ENCODE measurements at places on chromosomes 5 and 9.
A peak's percentile ranks its signal among the peaks of the same experiment; 100 is the strongest.

GRCh38 chr5:147098233-147098790, 136.5 kb upstream of the STK32A start:
- no peak for DNase-seq

DNA sequence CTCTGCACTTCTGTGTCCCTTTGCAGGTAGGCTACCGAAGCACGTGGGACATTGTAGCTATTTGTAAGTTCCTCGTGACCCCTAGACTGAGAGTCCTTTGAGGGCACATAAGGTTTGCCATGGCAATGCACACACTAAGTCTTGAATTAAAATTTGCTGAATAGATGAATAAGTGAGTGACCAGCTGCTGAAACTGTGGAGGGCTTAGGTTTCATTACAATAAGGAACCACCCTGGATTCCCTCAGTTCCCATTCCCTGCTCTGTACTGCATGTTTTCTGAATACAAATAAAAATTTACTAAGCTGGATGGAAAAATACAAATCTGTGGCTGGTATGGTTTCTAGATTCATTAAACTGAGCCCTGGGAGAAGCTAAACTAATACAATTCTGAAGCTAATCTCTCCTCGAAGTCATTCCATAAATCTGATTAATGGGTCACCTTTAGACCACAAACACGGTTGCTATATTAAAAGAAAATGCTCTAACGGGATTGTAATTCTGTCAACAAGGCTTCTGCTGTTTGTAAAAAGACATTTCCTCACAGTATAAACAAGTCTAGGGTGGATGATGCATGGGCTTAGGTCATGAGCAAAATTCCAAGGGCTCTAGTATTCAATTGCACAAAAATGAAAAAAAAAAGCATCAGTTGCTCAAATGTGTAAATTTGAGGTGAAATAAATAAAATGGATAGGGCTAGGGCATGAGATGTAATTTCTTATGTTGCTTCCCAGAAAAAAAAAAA, 172.3 kb downstream of the ATP10B start:
- no peak for DNase-seq

DNA sequence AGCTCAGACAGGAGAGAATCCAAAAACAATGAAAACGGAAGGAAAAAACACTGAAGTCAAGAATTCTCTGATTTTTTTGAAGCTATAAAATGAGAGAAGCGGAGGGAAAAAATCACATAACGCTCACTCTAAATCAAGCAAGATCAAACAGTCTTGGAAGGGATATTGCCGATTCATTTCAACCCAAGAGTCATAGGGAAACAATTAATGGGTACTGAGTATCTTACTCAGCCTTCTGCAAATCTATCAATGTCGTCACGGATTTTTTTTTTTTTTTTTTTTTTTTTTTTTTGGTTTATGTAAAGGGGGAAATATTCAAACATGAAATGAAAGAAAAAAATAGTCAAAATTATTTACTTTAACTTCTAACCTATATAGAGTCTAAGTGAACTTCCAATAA, 9.5 kb downstream of the MEF2C start:
- DNase-seq = no peak

DNA sequence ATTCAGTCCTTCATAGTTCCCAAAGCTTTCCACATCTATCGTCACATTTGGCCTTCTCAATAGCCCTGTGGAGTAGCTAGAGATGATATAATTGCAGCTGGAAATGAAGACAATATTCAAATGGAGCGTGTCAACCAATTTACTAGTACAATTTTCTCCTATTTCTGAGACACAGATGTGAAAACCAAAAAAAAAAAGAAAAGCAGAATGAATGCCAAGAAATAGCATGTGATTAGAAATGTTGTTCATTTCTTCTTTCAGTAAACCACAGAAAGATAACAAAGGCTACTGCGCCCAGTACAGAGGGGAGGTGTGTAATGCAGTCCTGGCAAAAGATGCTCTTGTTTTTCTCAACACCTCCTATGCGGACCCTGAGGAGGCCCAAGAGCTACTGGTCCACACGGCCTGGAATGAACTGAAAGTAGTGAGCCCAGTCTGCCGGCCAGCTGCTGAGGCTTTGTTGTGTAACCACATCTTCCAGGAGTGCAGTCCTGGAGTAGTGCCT, 99.0 kb downstream of the MUSK start:
- DNase-seq = peak; percentile 71

GRCh38 chr9:117290306-117290840, 124.5 kb downstream of the ASTN2 start:
- DNase-seq = no peak

GRCh38 chr9:125532412-125532811, 174.6 kb downstream of the MAPKAP1 start:
- DNase-seq = no peak

DNA sequence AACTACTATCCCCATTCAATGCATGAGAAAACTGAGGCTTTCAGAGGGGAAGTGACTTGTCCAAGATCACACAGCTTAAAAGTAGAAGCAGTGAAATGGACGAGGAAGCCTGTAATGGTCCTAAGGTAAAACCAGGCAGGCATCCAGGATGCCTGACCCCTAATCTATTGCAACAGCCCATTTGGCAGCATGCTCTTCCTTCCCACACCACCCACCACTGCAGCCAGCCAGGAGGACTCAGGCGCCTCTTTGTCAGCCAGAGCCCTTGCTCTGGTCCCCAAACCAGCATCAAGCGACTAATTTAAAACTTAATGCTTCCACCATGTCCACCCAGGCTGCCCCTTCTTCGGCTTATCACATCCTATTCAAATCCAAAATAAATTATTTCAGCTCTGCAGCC, 541.6 kb downstream of the CDK5RAP2 start:
- DNase-seq = no peak

DNA sequence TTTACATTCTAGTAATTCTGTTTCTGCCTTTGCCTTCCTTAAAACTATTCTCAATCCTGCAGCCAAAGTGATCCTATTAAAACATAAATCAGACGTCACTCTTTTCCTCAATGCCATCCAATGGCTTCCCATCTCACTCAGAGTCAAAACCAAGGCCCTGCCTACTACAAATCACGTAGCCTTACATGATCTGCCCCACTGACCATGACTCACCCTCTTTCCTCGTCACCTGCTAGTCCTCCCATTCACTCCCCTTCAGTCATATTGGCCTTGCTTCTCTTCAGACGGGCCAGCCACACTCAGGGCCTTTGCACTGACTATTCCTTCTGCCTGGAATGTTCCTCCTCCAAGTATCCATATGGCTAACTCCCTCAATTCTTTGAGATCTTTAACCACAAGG, 39.0 kb upstream of the DMXL1 start:
- DNase-seq = no peak

DNA sequence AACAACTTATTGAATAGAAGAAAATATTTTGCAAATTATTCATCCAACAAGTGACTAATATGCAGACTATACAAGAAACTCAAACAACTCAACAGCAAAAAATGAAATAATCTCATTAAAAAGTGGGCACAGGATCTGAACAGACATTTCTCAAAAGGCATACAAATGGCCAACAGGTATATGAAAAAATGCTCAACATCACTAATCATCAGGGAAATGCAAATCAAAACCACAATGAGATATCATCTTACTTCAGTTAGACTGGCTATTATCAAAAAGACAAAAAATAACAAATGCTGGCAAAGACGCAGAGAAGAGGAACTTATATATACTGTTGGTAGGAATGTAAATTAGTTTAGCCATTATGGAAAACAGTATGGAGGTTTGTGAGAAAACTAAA, 1.8 kb upstream of the AMACR start:
- DNase-seq = no peak

GRCh38 chr9:107940616-107941595, 451.3 kb upstream of the KLF4 start:
- DNase-seq = no peak

- DNase-seq = no peak
Observed at GRCh38 chr9:137610944-137611343, 5.5 kb downstream of the ARRDC1 start.

DNA sequence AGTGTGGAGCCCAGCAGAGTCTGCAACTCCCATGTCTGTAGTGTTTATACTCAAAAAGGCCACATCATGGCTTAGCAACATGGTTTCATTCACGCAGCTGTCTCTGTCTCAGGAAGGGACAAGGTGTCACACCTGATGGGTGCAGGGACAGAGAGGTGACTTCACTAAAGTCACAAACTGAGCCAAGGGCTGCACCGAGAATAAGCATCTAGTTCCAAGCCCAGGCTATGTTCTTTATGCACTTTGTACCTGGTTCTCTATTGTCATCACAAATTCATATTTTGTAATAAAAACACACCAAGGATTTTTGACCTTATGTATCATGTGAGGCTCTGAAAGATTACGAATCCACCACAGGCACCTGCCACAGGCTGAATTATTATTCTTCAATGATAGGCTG, 64.9 kb upstream of the STK32A start:
- no peak for DNase-seq

- no peak for DNase-seq
Observed at GRCh38 chr5:143025376-143025775, 255.2 kb downstream of the ARHGAP26 start.

DNA sequence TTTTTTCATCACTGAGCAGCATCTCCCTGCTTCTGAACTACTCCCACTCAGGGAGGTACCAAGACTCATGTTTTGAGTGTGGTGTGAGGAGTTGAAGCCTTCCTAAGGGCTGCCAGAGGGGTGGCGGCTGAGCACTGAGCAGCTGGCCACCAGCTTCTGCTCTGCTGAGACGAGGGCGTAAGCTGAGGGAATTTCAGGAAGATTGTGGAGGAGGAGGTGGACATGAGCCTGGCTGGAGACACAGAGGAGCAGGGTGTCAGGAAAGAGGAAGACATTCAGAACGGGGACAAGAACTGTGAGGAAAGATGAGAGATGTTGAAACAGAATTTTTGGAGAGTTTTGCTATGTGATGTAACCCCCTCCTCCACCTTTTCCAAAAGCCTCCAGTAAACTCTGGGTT, 7.8 kb downstream of the LCP2 start:
- DNase-seq = peak; percentile 73

DNA sequence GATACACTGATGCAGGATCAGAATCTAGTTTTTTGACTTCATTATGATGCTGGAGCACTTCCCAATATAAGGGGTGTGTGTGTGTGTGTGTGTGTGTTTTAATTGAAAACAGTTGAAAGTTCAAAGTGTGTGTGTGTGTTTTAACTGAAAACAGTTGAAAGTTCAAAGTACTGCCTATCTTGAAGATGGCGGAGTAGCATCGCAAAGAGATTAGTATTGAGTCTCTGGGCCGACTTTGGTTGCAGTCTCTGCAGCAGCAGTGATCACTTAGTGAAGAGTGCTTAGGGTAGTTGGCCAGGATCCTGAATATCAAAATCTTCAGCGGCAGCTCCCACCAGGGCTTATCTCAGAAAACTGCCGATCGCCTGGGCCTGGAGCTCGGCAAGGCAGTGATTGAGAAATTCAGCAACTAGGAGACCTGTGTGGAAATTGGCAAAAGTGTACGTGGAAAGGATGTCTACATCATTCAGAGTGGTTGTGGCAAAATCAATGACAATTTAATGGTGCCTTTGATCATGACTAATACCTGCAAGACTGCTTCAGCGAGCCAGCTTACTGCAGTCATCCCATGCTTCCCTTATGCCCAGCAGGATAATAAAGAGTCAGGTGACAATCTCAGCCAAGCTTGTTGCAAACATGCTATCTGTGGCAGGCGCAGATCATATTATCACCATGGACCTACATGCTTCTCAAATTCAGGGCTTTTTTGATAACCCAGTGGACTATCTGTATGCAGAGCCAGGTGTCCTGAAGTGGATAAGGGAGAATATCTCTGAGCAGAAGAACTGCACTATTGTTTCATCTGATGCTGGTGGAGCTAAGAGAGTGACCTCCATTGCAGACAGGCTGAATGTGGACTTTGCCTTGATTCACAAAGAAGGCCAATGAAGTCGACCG, 7.3 kb upstream of the SCAI start:
- DNase-seq = no peak

DNA sequence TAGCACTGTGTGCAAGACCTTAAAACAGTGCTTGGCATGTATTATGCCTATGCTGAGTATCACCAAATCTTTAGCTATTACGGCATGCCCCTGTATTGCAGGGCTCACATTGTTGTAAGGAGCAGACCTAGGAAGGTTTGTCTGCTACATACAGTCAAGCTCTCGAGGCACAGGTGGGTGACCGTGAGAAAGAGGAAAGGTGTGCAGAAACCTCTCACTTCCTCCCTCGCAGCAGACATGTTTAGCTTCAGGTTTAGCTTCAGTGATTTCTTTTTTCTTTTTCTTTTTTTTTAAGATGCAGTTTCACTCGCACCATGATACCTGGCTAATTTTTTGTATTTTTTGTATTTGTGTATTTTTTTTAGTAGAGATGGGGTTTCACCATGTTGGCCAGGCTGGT, 275.8 kb upstream of the RIOK2 start:
- DNase-seq = no peak

DNA sequence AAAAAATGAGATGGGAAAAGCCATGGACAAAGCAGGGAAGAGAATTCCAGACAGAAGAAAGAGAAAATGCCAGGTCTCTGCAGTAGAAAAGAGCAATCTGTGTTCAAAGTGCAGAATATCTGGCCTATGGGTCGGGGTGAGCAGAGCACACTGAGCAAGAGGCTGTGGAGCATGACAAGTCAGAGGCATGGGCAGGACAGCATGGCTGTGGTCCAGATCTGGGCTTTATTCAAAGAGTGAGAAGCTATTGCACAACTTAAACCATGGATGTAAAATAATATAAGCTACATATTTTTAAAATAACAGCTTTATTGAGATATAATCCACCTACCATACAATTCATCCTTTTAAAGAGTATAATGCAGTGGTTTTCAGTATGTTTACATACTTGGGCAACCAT, 133.1 kb upstream of the SPDL1 start:
- DNase-seq = no peak

GRCh38 chr5:123844873-123845272, 332.9 kb downstream of the CSNK1G3 start:
- DNase-seq = no peak

DNA sequence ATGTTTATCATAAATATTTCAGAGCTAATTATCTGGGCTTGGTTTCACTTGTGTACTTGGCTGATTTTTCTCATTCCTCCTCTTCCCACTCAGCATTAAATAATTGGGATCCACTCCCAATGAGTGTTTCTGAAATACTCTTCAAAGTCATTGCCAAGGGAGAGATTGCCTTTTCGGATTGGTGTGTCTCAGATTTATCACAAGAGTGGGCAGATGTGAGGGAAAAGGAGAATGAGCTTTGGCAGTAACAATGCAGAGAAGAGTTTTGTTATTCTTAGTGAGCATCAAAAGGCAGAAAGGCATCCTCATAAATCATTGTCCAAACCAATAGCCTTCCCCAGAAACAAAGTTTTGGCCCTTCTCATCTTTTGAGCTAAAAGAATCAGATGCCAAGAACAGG, 79.2 kb downstream of the SEMA5A start:
- DNase-seq = no peak

DNA sequence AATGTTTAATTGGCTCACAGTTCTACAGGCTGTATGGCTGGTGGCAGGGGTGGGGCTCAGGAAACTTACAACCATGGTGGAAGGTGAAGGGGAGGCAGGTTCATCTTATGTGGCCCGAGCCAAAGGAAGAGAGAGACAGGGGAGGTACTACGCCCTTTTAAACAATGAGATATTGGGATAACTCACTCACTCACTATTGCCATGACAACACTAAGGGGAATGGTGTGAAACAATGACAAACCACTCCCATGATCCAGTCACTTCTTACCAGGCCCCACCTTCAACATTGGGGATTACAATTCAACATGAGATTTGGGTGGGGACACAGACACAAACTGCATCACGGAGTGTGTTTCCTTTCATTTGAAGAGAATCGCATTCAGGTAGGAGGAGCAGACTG, 220.9 kb downstream of the GADD45G start:
- DNase-seq = no peak
